M059J (cell line): ENCODE measurements at places on chromosomes 5 and 9. TPM values are rescaled to one million over a fixed set of nuclear protein-coding genes. Genes with fewer than 3 reads are reported as not detected.

The HAND1 gene
- not detected in 2 replicates for total RNA-seq

The PCAT7 gene
- 0.02 and 1.2 TPM in 2 replicates for total RNA-seq

The STC2 gene
- 311 and 328 TPM in 2 replicates for total RNA-seq

The HTR1A gene
- total RNA-seq: not detected in 2 replicates

The PRLR gene
- total RNA-seq: 0.96 TPM in 2 replicates

DNA sequence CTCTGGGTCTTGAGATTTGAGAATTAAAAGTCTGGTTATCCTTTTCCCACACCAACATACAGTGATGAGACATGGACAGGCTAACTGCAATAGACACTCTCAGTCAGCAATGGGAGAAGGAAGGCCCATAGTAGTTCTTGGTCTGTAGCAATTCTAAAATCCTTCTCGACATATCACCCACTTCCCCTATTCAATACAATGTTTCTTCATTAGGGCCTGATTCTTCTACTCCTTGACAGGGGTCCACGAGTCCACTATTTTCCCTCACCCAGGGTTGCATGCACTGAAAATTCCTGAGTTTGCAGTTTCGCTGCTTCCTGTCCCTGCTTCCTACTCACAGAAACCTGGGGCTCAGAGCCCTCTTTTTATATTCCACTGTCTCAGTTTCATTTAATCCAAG is 402.8 kb downstream of the MAT2B start:
- no peak for DNase-seq

DNA sequence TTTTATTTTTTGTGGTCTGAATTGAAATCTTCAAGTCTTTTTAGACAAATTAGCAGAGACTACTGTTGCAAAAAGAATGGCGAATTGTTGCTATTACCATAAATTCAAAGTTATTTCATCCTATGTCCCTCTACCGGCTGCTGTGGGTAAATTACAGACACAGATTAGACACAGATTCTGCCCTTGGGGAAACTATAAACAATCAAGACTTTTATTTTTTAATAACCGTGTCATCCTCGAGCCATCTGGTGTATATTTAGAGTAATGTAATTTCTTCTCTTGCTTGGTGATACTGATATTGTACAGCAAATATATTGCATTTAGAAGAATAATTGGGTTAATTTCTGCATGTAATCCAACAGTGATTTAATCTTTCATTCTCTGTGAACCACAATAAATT is 228.0 kb upstream of the ADAMTSL1 start:
- no peak for DNase-seq

GRCh38 chr9:98045234-98046179 is 11.0 kb upstream of the NANS start:
- no peak for DNase-seq

DNA sequence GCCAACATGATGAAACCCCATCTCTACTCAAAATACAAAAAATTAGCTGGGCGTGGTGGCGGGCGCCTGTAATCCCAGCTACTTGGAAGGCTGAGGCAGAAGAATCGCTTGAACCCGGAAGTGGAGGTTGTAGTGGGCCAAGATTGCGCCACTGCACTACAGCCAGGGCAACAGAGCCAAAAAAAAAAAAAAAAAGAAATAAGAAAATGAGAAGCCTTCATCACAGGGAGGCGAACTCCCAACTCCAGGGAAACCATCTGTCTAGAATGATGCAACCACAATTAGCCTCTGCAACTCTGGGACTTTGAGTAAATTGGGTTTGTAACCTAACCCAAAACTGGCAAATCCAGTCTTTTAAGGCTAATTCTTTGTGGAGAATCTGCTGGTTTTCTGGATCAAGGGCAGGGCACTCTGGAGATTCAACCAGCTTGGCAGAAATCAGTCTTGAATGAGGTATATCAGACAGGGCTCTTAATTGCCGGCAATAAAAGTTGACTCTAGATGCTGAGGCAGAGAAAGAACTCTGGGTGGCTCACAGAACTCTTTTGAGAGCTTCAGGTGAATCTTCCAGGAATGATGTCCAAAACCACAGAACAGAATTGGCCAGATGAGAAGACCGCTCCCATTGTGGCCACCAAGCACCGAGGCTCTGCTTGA is 9.9 kb downstream of the S100Z start:
- DNase-seq: no peak

DNA sequence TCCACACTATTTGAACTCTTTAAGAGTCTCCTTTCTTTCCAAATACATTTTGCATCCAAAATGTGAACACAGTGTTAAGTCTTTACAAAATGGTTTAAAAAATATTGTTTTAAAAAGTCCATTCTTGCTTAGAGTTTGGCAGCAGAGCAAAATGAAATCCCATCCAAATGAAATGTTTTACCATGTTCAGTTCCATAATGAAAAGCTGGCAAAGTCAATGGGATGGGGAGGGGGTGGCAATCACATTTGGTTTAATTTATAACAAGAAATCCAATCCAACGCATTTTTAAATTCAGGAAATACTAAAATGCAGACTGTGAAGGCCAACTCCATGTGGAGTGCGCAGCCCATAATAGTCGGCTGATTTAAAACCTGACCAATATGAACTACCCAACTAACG is 39.4 kb downstream of the MRPL36 start:
- no peak for DNase-seq

GRCh38 chr5:151532416-151532815 is 58.7 kb downstream of the FAT2 start:
- no peak for DNase-seq

GRCh38 chr5:124655251-124655917 is 91.1 kb downstream of the ZNF608 start:
- peak; percentile 40 for DNase-seq

DNA sequence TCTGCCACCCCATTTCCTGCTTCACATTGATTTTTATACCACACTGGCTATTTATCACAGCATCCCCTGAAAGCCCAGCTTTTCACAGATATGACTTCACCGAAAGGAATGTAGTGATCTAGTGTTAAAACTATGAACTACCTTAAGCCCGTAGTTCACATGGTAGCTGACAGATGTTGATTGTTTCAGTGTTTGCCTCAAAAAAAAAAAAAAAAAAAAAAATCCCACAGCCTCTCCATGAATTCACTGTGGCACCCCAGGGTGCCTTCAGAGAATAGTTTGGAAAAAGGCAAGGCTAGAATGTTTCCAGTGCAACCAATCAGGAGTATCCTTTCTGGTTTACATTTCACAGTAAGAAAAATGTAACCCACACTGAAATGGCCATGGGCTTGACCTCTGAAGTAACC is 37.1 kb downstream of the GLIS3 start:
- peak; percentile 98 for DNase-seq
